Activated T-cell treated with anti-CD3 and anti-CD28 coated beads for 4 hours (primary cell): ENCODE measurements at places on chromosomes 13 and 19.

DNA sequence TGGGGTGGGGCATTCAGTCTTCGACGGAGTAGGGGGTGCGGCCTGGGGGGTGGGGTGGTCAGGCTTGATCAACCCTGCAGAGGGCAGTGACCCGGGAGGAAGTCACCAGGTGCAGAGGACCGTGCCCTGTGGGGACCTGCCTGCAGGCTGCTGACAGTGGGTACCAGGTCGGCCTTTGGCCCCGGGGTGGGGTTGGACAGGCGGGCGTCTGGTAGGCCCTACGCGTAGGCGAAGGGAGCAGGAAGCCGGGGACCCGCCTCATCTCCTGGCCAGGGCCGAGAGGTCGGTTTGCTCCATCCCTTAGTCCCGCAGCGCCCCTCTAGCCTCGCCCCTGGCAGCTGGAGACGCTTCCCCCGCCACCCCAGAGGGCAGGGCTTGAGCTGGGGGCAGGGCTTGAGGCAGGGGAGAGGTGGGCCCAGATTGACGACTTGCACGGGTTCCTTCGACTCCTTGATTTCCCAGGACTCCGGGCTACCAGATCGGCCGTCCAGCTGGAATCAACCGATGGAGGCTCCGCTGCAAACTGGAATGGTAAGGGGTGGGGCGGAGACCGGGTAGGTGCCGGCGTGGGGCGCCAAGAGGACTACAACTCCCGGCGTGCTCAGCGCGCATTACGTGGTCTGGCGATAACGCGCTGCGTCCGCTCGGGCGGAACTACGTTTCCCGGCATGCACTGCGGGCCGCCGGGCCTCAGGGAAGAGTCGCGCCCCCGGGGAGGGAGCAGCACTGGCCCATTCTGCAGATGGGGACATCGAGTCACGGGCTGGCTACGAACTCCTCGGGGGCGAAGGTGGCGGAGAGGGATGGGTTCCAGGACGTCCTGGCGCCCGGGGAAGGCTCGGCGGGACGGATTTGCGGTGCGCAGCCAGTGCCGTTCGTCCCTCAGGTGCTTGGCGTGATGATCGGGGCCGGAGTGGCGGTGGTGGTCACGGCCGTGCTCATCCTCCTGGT is at the start of gene PNPLA6:
PNPLA6 (plus strand) TSS at position 671 of the 951 bp plus-strand sequence; CDS start at position 743, 72 bp downstream.
- peak; percentile 89 for DNase-seq

GRCh38 chr13:46925486-46925885 is 28.6 kb upstream of the HTR2A start:
- no peak for DNase-seq

DNA sequence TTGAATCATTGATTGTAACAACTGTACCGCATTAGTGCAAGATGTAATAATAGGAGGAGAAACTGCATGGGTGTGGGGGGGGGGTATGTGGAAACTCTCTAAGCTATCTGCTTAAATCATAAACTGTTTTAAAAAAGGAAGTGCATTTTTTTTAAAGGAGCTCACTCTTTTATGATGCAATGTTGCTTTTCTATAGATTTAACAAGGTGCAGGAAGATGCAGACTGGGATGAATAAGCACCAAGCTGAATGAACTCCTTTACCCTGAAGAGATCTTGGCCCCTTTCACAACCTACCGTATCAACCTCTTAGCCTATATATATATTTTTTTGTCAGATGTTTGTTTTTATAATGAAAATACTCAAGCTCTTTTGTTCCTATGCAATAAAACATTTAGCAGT is 95.9 kb downstream of the AKAP11 start:
- DNase-seq = no peak

DNA sequence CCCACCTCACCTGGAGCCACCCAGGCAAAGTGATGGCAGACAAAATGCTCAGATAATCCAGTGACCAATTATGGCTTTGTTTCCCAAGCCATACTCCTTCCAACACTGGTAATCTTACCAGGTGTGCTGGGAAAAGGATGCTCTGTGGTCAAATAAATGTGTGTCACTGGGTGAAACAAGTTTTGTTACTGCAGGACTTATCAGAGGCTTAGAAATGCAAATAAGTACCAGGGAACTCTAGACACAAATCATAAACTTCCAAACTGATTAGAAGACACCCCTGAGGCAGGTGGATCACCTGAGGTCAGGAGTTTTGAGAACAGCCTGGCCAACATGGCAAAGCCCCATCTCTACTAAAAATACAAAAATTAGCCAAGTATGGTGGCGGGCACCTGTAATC is 26.4 kb downstream of the PIN1 start:
- DNase-seq = no peak

GRCh38 chr13:59890054-59890453 is 273.7 kb downstream of the DIAPH3 start:
- DNase-seq = no peak
